ENCODE measurements at places on chromosomes 12 and 14. TPM values are rescaled to one million over a fixed set of nuclear protein-coding genes. Genes with fewer than 3 reads are reported as not detected.

DNA sequence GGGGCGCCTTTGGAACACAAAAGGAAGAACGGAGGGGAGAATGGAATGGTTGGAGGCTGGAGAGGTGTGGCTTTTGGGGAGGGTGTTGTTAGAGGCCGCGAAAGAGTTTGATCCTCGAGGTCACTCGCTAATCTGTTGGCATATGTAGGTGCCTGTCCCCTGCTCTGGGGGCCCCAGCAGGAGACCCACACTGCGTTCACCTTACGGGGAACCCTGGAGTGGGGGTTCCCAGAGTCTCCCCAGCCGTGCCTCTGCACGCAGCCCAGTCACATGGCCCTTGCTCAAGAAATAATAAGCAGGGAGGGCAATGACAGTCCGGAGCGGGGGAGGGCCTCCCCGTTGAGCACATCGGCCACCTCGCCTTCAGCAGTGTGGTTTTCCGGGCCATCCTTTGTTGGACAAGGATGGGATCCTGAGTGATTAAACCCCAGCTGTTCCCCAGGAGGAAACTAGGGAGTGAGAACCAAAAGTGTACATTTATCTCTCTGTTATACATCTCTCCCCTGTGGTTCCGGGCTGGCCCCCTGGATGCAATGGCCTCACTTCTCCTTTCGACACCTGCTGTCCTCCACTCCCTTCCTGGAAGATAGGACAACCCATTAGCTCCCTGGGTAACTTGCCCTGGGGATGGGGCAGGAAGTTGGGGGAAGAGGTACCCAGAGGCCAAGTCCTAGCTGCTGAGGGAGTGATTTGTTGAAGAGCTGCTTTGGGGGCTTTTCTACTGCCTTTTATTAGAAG lies 1.3 kb downstream of the PLEKHG3 start:
- no peak for DNase-seq

DNA sequence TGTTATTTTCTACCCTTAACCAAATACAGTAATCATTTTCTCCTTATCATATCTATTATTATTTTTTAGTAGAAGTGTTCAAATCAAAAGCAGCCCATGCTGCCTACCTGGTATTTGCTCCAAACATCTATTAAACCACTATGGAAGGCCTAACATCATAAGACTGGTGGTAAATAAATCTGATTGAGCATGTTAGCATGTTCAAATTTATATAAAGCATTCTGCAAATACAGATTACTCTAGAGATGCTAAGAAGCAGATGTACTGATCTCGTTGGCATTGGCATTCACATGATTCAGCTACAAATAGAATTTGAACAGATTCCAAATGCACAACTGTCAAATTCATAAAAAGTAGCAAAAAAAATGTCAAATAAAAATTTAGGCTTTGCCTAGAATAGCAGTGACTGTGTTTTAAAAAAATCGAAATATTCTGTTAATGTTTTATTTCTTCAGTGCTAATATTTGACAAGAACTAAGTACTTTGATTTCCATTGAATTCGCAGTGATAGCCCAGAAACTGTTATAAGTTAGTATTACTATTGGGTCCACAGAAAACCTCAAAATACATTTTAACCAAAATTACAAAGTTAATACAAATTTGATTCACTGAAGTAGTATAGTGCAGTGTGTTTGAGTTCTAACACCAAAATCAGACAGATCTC lies 9.4 kb upstream of the OSBPL8 start:
- no peak for DNase-seq

GRCh38 chr12:64229796-64230195 lies 7.7 kb upstream of the KICS2 start:
- DNase-seq: no peak

DNA sequence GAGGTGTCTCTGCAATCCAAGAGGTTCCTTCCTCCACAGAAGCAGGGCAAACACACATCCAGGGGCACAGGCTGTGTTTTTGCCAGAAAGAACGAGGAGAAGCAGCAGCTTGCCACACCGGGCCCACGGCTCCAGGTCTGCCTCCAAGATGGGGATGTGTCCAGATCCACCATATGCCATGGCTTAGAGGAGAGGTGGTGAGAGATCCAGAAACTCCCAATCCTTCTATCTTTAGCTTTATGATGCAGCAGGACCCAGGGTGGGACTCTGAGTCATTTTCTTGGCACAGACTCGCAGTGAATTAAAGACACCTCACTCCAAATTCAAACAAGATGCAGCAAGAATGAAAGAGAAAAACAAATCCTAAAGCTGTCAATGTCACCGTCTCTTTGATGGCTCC lies 481.4 kb upstream of the TMEM132C start:
- no peak for DNase-seq

DNA sequence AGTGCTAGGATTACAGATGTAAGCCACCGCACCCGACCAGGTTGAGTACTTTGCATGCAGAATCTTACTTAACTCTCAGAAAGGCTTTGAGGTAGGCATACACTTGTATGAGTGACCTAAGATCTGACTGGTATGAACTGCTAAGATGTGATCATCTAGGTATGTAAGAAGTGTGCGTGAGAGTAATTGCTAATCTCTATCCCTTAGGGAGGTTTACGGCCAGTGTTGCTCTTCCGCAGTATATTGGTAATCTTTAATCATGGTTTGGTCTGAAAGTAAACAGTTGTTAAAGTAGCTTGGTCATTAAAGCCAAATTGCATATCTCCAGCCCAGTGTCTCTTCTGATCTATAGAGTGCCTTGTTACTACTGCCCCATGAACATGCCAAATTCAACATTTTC lies 7.8 kb downstream of the UNG start:
- no peak for DNase-seq

DNA sequence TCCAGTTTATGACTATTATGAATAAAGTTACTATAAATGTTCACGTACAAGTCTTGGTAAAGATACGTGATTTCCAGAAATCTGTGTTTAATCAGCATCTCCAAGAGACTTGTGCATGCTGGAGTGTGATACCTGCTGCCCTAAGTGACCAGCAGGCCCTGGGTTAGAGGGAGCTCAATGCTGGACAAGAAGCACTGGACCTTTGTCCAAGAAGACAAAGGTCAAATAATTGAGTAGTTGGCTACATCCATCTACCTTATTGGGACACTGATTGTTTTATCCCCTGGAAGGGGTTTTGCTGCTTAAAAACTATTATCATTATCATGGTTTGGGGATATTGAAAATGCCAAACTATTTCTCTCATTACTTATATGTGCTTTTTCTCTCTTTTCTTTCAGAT lies 37.0 kb upstream of the CHST11 start:
- DNase-seq: no peak

DNA sequence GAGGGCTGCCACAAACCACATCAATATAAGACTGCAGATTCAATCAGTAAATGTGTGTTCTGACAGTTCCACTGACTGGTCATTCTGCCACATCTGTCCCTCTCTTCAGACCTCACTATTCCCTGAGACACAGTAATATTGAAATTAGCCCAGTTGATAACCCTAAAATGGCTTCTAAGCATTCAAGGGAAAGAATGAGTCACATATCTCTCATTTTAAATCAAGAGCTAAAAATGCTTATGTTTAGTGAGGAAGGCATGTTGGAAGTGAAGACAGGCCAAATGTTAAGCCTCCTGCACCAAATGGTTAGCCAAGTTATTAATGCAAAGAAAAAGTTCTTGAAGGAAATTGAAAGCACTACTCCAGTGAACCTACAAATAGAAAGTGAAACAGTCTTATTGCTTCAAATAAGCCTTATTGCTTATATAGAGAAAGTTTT lies 24.5 kb upstream of the KIF21A start:
- no peak for DNase-seq

GRCh38 chr12:5258926-5259325 lies 173.0 kb upstream of the NTF3 start:
- no peak for DNase-seq

- DNase-seq: no peak
Observed at GRCh38 chr12:95055057-95055456, 18.4 kb downstream of the NR2C1 start.

DNA sequence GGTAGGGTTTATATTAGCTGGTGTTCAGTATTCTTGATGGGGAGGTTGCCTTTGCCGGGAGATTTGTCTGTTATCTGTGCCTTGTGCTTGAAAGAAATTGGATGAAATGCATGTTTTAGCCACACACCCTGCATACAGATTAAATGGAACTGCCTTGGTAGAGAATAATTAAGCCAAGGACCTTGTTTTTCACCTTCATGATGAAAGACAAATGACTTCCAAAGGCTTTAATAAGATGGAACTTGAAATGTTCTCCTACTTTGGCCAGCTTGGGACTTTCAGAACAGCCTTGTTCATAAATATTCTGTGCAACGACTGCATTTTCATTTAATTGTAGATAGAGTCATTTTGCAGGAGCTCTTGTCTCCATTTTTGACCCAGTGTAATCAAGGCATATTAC lies 21.2 kb downstream of the JDP2 start:
- no peak for DNase-seq

DNA sequence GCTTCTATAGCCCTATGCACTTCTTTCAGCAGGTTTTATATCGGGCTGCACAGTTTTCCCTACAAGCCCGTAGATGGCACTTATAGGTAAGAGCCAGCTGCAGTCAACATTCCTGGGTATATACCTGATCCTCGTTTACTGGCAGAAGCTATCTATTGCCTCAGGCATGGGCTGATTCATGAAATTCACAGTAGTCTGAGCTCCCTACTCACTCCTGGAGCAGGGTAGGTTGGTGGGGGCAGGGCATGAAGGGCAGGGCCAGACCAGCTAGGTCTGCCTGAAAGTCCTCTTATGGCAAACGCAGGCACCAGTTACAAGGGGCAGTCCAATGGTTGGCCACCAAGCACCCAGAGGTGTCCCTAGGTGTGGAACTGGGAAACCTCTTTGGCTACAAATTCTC lies 345.8 kb downstream of the RPS29 start:
- no peak for DNase-seq

GRCh38 chr12:11920231-11920630 lies 150.5 kb upstream of the BCL2L14 start:
- DNase-seq: no peak

- no peak for DNase-seq
Observed at GRCh38 chr14:84686550-84686949, 843.4 kb upstream of the FLRT2 start.

DNA sequence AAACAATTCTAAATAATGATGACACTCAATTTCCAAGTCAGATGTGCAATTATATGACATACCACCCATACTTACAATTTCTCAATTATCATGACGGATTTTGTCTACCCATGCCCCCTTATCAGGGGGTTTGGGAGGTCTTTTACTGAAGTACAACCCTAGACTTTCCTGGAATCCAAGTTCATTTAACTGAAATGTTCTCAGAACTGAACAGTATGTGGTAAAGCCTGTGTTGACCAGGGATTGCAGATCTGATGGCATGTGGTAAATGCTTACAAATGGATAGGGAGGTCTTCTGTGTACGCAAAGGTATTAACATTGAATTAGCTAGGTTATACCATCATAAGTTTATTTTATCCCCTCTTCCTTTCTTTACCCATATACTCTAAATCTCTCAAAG lies 281.8 kb downstream of the CEP128 start:
- no peak for DNase-seq

Gene SCN8A
- 0.58 TPM for total RNA-seq

Gene KLRD1
- not detected for total RNA-seq

Gene SLC25A3
- 671 TPM for total RNA-seq

Gene MYH6
- not detected for total RNA-seq

Gene SLC6A13
- not detected for total RNA-seq

Gene PROX2
- not detected for total RNA-seq
